ENCODE measurements at places on chromosomes 12 and 14. TPM values are rescaled to one million over a fixed set of nuclear protein-coding genes. Genes with fewer than 3 reads are reported as not detected.

DNA sequence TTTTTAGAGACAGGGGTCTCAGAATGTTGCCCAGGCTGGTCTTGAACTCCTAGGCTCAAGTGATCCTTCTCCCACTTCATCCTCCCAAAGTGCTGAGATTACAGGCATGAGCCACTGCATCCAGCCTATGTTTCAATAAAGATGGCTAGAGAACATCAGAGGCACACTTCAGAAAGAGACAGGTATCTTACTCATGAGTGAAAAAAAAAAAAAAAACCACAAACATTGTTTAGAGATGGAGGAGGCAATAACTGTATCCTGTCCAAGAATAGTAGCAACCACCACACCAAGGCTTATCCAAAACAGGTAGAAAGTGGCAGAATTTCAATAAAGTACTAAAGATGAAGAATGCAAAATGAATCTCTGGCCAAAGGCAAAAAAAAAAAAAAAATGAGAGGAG is 30.3 kb downstream of the EEA1 start:
- DNase-seq: peak; percentile 56

- DNase-seq: no peak
Observed at GRCh38 chr12:109016978-109017377, 3.9 kb downstream of the SVOP start.

DNA sequence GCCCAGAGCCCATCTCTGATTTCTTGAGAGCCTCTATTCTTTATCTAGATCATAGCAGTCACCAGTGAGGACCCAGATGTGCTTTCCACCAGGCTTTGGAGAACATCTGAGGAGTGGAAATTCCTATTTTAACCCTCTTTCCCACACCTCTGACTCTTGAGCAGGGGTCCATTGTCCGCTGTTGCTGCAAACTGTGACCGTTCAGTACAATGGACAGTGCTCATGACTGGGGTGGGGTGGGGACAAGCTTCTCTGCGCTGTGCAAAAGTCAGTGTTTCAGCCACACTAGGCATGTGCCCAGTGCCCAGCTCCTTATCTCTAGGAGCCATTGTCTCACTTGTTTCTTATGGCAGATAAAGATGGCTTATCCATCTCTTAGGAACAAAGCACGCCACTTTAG is 16.9 kb upstream of the KRT7 start:
- DNase-seq: no peak

DNA sequence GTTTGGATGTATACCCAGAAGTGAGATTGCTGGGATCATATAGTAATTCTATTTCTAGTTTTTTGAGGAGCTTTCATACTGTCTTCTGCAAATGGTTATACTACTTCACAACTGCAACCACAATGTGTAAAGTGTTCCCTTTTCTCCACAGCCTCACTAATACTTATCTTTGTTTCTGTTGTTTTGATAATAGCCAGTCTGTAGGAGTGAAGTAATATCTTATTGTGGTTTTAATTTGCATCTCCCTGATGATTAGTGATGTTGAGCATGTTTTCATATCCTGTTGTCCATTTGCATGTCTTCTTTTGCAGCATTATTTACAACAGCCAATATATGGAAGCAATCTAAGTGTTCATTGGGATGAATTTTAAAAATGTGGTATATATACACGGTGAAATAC is 29.9 kb downstream of the GABARAPL1 start:
- no peak for DNase-seq

- no peak for DNase-seq
Observed at GRCh38 chr14:24255931-24256711, 6.9 kb downstream of the TGM1 start.

- DNase-seq: no peak
Observed at GRCh38 chr14:68512088-68512487, 280.8 kb downstream of the ZFP36L1 start.

DNA sequence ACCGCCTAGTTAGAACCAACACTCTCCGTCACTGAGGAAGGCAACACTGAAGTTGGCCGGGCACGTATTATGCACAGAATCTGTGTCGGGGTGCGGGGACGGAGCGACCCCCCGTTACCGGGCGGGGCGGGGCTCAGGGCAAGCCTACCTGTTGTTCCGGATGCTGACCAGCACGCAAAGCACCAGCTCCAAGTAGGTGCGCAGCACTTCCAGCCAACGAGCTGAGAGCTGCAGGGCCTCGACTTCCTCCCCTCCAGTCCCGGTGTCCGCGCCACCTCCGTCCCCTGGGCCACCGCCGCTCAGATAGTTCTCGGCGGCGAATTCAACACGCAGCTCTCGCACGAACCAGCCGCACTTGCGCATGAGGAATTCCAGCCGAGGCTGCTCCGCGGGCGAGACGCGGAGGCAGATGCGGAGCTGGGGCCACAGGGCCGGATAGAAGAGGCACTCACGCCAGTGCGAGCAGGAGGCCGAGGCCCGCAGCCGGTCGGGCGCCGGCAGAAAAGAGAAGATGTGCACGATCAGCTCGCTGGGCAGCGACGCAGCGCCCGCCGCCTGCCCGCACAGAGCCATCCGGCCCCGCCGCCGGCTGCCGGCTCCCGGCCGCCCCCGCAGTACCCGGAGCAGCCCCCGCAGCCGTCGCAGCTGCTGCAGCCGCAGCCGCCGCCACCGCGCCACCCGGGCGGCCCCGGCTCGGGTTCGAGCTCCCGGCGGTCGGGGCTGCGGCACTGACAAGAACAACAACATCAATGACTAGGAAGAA is 636 bp downstream of the FBXO33 start:
- peak; percentile 55 for DNase-seq

- DNase-seq: peak; percentile 53
Observed at GRCh38 chr14:76581592-76581991, 179.7 kb upstream of the VASH1 start.

GRCh38 chr14:36582874-36583241 is 444 bp upstream of the NKX2-8 start:
- no peak for DNase-seq

DNA sequence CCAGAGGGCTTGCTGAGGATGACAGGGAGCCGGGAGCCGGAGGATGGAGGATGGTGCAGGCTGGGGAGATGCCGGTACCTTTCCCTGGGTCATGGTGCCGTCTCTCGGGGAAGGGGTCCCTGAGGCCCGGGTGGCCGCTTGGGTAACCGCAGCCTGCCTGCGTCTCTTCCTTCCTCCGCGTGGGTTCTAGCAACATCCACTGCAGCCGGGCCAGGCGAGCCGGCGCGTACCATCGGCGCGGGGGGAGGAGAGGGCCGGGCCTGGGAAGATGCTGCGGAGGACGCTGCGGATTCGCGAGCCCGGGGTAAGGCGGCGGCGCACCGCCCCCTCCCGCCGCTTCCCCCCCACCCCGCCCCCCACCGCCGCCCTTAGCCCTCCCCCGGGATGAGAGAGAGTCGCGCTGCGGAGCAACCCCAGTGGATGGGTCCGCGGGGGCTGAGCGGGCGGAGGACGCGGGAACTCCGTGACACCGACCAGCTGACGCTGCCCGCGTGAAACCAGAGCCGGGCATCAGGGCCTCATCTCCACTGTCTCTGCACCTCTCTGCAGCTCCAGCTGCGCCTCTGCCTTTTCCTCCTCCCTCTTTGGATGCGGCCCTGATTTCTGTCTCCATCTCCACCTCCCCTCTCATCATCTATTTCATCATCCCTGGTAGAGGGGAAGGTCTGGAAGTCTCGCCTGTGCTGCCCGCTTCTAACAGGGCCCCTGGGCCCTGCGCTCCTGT is at the start of gene FAIM2:
Gene FAIM2, minus strand, starts transcription at position 201 of the 724 bp plus-strand sequence. Its CDS starts 108 bp downstream, at position 93.
- DNase-seq: no peak

DNA sequence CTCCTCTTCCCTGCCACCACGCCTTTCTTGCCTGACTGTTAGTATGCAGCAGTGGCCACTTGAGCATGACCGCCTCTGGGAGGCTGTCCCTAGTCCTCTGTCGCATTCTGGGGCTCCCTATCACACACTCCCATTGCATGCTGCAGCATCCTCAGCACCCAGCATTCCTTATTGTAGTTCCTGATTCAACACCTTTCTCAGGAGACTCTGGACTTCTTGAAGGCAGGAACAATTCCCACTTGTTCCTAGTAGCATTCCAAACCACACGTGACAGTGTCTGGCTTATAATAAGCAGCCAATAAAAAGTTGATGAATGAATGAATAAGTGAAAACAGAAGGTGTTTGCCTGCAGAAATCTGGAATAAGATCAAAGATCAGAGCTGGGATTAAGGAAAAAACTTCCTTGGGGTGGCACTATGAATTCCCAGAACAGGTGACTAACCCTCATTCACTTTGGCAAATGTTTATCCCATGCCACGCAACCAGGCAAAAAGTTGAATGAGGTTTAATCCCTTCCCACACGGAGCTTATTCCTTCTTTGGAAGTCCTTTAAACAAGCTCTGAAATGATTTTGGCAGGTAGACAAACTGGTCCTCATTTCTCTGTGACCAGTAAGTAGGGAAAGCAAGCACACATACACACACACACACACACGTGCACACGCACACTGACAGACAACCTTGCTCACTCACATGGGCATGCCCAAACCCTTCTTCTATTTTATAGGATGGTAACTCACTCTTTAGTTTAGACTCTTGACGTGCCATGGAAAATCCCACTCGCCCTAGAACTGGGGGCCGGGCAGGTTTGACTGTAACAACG is 26.5 kb downstream of the NTF3 start:
- no peak for DNase-seq

DNA sequence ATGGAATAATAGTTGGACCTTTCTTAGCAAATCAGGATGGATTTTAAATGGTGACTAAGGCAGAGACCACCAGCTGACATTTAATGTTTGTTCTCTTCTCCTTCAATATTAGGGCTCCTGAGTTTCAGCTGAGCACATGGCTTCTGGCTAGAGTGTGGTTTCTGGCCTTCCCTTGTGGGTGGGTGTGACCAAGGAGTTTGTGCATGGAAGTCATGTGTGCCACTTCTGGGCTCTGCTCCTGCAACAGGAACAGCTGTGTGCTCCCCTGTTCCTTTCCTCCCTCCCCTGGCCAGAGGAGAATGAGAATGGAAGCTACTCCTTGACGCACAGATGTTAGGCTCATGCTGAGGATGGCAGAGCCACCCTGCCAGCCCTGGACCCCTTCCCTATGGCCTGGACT is 44.2 kb downstream of the CCDC175 start:
- no peak for DNase-seq

DNA sequence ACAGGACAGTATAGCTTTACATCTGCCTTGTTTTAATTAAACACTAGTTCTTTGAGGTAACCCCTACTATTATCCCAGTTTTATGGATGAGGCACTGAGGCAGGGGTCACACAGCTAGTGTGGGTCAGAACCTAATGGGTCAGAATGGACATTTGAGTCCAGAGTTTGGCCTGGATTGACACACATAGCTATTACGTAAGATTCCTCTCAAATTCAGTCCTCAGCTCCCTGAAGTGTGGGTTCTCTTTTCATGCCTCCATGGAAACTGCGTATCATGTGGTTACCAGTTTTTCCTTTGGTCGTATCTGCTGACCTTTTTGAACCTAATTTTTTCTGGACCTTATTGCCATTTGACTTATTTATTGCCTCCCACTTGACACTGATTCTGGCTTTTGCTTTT is 40.4 kb downstream of the PSEN1 start:
- no peak for DNase-seq

- DNase-seq: no peak
Observed at GRCh38 chr12:89781946-89782550, 73.4 kb upstream of the ATP2B1 start.

The KLHL33 gene
- not detected for polyA plus RNA-seq

The SLC7A8 gene
- 27.0 TPM for polyA plus RNA-seq

The MYF6 gene
- not detected for polyA plus RNA-seq

The TPH2 gene
- polyA plus RNA-seq: not detected

The PLD4 gene
- polyA plus RNA-seq: 0.01 TPM

Measured in mammary epithelial cell (primary cell).